ENCODE measurements at places on chromosomes 6 and 20.

- DNase-seq: no peak
Observed at GRCh38 chr20:43490038-43490437, 17.5 kb upstream of the L3MBTL1 start.

GRCh38 chr6:166009385-166010031 is 158.1 kb downstream of the TBXT start:
- DNase-seq: no peak

DNA sequence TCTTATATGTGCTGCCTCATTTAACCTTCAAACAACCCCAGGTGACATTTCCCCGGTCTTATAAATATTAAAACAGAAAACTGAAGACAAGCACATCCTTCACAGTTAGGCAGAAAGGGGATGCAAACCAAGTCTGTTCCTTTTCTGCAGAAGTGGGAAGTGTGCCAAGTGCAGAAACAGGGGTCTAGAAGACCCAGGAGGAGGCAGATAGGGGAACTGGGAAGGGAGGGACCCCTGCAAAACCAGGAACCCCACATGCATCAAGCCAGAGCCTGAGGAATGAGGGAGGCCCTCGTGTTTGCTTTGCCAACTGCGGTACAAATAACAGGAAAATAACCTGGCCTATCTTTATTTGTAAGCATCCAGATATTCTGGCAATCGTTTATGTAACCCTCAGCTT is 17.0 kb upstream of the CST3 start:
- DNase-seq: no peak

GRCh38 chr6:108839083-108839642 is 9.1 kb upstream of the ARMC2 start:
- DNase-seq: no peak

DNA sequence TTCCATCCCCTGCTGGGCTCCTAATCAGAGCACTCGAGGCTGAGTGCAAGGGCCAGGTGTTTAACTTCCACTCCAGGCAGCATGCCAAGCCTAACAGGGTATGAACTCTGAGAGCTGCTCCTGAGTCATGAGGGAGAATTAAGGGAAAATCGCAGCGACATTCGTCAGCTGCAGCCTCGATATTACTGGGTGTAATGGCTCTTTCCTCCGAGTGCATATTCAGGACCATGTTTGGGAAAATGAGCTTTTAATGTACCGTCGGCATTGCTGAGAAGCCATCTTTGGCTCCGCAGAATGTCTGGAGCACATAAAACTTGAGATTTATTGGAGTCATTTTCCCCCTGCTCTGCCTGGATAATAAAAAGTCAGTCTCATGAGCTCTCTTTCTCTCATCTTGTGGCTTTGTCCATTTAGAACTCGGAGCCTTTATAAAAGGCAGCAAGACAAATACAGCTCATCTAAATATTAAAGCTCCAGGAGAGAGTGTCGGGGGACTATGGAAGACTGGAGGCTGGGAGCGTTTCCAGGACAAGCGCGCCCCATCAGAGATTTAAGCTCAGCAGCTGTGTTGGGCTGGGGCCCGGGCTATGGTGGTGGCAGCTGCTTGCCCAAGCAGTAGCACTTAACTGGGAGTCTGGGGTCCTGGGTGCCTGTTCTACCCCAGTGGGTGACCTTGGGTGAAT is 103.7 kb downstream of the TOX2 start:
- peak; percentile 74 for DNase-seq

DNA sequence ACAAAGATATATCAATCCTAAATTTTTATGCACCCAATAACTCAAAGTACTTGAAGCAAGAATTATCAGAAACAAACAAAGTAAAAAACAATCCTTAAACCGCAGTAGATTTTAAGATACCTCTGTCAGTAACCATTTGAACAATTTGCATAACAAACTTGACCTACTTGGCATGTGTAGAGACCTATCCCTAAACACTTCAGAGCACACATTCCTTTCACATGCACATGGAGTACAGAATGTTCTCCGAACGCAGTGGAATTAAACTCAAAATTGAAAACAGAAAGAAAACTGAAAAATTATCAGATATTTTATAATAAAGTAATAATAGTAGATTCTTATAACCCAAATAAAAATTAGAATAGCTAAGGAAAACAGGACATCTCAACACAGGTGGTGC is 162.6 kb upstream of the THBS2 start:
- DNase-seq: no peak

DNA sequence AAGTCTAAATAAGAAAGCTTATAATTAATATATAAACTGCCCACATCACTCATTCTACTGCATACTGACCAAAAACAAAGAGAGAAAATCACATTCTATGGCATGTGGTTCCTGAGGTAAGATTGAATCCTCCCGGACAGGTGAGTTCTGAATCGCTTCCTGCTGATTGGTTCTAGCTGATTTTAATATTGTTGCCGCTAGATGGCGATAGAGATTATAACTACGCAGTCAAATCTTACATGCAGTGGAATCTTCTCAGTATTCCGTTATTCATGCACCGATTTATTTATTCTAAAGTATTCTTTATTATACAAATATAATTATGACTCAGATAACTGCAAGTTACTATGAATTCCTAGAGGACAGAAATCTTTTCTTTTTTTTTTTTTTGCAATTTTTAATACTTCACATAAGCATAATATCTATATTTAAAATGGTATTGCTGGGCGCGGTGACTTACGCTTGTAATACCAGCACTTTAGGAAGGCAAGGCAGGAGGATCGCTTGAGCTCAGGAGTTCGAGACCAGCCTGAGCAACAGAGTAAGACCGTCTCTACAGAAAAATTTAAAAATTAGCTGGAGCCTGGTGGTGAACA is 24.2 kb upstream of the TMX4 start:
- DNase-seq: peak; percentile 77

DNA sequence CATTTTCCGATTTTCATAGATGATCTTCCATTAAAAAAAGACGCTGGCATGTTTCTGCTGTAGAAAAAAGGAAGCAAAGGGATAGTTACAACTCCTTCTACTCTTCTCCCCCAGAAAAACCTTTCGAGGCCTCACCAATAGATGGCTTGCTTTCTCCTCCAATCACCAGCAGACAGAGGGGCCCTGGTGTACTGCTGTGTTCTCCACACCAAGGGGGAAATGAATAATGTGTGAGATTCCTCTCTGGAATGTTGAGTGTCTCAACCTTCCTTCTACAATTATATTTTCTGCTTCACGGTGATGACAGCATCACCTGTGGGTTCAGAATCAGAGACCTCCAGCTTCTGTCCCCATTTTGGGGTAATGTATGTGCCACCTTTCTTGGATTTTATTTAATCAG is 185.7 kb upstream of the FLRT3 start:
- DNase-seq: no peak

DNA sequence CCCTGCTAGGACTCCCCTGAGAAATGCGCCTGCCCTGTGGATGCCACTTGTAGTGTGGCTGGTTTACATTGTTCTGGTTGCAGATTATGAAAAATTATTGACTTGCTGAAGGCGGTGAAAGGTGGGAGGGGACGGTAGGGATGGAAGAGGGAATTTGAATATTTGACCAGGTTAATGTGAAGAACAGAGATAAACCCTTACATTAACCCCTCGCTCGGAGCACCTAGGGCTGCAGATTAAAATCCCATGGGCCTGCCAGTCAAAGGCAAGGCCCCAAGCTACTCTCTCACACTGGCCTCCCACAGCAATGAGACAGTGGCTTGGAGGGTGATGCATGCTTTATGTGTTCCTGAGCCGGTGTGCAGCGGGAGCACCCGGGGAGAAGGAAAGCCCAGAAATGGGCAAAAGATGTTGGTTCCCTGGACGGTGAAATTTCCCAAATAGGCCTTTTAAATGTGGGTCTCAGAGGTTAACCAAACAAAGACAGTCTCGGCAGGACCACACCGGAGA is 2.5 kb downstream of the FOXF2 start:
- DNase-seq: no peak

DNA sequence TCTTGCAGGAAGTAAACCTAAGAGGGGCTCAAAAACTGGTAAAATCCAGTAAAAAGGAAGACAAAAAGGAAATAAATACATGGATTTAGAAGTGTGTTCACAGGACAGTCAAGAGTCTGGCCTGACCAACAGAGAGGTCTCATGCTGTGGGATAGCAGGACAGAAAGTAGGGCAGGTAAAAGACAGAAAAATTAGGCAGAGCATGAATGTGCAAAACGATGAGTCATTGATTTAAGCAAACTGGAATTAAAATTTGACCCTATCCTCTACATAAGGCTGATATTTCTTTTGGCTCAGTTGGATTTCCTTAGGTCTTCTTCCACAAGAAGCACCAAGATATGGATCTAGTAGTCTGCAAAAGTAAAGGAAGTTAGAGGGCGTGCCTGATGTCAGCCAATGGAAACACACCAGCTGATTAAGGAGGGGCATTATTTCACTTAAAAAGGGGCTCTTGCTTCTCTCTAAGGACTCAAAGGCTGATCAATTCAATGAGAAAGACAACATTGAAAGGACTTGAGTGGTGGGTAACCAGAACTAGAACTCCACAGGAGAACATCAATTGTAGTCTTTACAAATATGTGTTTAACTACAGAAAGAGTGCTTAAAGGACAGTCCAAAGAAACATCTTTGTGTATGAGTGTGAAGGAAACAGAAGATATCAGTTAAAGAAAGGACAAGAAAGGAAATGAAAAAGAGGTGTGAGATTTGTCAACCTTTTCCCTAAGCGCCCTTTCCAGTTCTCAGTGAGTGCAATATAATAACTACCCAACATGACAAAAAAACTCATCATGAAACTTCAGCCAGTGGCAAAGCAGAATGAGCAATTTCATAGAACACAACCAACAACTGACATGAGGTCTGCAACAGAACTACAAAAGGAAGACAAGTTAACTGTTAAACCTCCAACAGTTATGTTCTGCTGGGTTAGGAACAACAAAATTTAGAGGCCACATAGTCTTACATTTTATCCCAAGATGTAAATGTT is 19.4 kb upstream of the MYB start:
- DNase-seq: no peak

- DNase-seq: no peak
Observed at GRCh38 chr20:53227523-53227922, 255.4 kb downstream of the TSHZ2 start.

DNA sequence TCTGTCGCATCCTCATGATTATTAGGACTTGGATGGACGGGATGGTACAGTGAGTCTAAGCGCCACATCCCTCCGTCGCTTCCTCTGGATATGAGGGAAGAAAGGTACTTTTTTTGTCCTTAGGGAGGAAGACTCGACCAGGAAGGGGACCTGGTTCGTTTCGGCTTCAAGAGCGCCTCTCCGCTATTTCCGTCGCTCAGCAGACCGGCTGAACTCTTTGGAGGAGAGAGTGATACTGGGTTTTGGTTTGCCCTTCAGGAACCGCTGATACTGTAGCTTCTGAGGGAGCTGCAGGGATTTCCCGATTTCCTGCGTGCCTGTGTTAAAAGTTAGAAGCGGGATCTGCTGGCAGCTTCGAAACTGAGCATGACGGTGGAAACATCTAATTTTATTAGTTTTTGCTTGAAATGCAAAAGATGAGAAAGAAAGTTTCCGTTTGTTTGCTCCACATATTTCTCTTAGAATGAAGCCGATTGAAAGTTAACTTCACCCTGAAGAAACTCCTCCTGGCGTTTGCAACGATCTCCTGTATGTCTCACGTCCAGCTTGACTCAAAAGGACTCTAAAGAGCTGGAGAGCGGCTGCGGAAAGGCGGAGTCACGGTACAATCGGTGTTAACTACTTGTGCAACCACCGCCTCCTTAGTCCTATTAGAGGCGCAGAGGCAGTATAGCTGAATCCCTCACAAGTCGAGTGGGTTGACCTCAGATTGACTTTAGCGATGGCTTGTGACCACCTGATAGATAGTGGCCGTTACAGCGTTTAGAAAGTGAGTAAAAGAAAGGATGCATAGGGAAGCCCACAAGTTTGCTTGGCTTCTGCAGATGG is 129.4 kb downstream of the TRIM27 start:
- DNase-seq: peak; percentile 69

GRCh38 chr6:84789170-84789569 is 24.8 kb upstream of the TBX18 start:
- DNase-seq: no peak

DNA sequence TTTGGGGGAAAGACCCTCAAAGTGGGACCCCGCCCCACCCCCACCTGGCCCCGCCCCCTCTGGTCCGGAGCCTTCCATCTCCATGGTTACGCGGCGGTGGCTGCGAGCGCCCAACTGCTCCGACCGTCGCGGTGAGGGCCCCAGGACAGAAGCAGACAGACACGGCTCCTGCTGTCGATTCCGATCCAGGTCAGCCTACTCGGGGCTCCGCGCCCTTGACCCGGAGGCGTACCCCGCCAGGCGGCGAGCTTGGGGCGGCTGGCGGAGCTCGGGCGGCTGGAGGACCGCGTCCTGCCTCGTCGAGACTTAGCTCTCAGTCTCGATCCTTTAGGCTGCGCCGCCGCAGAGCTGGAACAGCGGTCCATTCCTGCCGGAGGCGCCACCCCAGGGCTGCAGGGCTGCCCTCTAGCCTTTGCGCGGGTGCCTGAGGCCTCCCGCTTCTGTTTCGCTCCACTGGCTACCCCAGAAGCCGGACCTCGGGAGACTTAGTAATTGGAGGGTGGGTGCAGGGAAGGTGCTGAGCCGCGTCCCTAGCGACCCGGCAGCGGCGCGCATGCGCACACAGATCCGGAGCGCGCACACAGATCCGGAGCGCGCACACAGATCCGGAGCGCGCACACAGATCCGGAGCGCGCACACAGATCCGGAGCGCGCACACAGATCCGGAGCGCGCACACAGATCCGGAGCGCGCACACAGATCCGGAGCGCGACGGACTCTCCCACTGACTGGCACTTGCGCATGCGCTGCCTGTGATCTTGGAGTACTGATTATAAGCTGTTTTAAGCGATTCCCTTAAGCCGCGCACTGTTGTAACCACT is at the start of gene CFAP206:
Gene CFAP206 (plus strand): TSS at position 72 of the 820 bp plus-strand sequence. CDS start 1,868 bp downstream, outside the sequence.
- peak; percentile 81 for DNase-seq

GRCh38 chr6:68826501-68826900 is 191.4 kb downstream of the ADGRB3 start:
- no peak for DNase-seq

DNA sequence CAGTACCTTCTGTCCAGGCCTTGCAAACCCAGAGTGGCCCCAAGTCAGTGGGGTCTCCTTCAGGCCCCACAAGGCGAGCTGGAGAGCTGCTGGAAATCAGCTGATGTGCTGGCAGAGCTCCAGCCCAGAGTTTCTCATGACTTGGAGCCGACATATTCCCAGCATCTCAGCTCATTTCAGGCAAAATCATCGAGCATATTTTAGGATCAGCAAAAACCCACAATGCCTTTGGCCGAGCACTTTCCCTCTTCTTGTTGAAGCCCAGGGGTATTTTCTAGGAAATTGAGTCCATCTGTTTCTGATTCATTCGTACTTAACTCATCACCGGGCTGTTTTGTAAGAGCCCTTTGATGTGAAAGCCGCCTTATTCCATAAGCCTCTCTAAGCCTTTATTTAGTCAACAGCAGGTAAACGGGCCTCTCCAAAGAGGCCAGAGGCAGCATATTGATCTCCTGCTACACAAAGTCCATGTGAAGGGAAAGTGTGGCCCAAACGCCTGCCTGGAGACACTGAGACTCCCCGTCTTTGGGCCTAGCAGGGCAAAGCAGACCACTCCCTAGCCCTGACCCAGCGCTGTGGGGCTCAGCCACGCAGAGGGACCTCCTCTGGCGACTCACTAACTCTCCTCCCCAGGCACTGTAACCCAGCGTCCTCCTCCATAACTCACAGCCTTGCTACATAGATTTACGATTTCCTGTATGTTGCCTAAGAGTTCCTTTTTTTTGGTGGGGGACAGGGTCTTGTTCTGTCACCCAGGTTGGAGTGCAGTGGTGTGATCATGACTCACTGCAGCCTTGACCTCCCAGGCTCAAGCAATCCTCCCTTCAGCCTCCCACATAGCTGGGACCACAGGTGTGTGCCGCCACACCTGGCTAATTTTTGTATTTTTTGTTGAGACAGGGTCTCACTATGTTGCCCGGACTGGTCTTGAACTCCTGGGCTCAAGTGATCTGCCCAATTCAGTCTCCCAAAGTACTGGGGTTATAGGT is 12.1 kb upstream of the C20orf203 start:
- DNase-seq: no peak

GRCh38 chr6:33317669-33318425 is at the start of gene ZBTB22:
Gene ZBTB22 (minus strand): TSS chr6:33317744. CDS start chr6:33316916, 828 bp downstream.
- DNase-seq: peak; percentile 98
